GM10248 (cell line): ENCODE measurements at places on chromosomes 12 and 14.

DNA sequence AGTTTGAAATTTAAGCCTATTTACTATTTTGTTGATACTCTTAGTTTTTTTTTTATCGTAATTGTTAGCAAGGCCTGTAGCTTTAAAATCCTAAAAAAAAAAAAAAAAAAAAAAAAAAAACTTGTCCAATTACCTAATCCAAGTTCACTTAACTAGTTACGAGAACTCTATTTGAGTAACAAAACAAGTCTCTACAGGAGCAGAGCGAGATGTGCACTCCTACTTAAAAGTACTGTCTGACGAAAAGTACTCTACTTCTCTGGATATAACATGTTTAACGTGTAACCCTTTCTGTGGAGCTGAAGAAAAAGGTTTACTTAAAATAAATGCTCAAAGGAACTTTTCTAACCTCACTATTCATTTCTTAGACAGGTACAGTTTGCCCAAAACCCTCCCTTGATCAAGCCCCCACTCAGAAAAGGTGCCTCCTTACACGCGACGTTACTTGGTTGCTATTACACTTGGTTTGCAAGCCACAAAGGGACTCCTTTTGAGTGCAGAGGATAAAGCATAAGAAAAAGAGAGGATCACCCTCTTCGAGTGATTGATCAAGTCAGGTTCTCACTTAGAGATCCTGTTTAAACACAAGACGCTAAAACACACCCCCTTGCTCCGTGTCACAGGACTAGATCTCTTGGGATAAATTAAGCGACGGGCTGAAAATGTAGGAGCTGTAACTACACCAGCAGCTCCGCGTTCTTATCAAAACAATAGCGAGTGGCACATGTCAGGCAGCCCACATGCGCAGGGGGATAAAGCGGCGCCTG, 2.2 kb downstream of the BAZ1A start:
- DNase-seq = no peak

DNA sequence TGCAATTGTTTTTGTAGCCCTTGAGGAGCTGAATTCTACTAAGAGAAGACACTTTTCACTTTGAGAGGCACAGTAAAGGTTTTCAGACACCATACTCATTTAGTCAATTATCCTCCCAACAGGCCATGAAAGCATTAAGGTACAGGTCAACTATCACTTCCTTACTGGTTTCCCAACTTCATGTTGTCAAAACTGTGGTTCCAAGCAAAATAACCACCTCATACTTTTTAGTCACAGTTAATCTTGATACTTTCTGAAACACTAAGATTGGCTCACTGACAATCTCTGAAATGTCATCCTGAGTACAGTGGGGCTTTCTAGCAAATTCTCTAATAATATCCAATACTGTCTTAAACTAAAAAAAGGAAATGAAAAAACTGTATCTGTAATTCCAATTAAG, 71.7 kb downstream of the SLC2A13 start:
- DNase-seq = no peak

DNA sequence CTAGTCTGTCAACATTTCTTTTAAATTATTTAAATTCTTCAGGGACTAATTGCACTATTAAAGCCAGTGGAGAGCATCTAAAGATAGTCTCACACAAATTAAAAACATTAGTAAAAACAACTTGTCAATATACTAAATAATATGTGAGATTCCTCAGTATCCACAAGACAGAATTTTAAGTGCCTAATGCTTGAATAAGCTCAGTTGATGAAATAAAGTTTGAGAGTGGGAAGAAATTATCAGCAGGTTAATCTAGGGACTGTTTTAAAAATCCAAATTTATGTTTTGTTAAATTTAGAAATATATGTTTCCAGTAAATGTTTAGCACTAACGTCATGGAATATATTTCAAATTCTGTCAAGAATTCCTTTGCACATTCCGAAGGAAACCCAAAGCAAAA, 105.2 kb downstream of the SLC41A2 start:
- DNase-seq = no peak

DNA sequence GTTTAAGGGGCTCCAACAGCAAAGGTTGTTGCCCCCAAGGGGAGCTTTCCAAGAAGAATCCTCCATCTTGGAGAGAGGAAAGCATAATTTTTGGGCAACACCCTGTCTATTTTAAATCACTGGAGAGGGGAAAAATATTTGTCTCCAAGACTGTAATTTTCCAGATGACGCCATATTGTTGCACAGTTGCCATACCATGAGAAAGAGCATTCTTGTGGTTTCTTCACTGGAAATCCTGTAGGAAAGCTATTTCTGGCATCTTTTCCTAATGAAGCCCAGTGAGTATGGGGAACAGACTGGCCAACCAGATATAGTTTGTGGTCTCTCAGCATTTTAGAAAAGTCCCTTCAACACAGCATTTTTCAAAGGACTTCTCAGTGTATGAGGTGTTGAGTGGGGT, 88.1 kb upstream of the MANSC4 start:
- no peak for DNase-seq

DNA sequence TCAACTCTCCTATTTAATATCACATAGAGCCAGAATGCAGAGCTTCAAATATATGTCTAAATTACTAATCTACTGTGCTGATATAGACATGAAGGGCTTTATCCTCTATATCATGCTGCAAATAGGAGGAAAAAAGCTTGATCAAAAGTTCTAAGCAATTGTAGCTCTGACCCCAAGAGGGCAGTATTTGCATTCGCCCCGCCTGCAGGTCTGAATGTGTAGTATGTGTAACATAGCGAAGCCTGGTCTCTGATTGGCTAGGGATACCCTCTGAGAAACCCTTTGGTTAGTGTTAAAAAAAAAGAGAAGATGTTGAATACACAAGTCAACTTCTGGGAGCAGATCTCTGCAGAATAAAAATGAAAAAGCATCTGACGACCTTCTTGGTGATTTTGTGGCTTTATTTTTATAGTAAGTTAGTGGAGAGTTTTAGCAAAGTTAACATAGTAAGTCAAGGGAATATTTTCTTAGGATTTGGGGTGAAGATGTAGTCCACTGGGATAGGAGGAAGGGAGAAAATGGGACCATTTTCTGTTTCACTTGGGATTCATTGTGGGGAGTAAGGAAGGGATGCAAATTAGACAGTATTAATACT, 151.6 kb upstream of the OR4E1 start:
- peak; percentile 22 for DNase-seq

- no peak for DNase-seq
These were observed 309.3 kb downstream of the ITPR2 start for GRCh38 chr12:26523708-26524150.

- peak; percentile 24 for DNase-seq
These were observed 120.0 kb downstream of the DNAI7 start for GRCh38 chr12:25074954-25075353.

DNA sequence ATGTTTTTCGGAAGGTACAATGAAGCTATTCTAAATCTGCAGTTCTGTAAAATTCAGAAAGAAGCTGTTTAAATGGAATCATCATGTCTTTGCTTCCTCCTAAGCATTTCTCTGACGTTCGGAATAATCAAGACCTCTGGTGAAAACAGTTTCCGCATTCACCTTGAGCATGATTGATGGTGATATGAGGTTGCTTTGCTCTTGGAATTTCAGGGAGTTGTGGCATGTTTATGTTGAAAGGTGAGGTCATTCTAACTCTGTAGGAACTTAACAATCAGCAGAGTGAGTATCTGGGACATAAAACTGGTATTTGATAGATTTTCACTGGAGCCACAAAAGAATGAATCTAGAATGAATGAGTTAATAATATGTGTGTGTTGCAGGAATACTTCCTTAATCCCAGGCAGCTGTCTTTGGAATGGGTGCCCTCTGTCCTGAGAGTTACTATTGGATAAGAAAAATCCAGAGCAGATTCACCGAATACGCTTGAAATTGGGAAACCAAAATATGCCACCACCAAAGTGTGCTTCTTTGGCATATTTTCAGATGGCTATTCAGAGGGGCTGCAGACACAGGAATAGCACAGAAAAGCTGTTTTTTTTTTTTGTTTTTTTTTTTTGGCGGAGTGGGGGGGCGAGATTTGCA, 599.1 kb downstream of the CCER1 start:
- no peak for DNase-seq

DNA sequence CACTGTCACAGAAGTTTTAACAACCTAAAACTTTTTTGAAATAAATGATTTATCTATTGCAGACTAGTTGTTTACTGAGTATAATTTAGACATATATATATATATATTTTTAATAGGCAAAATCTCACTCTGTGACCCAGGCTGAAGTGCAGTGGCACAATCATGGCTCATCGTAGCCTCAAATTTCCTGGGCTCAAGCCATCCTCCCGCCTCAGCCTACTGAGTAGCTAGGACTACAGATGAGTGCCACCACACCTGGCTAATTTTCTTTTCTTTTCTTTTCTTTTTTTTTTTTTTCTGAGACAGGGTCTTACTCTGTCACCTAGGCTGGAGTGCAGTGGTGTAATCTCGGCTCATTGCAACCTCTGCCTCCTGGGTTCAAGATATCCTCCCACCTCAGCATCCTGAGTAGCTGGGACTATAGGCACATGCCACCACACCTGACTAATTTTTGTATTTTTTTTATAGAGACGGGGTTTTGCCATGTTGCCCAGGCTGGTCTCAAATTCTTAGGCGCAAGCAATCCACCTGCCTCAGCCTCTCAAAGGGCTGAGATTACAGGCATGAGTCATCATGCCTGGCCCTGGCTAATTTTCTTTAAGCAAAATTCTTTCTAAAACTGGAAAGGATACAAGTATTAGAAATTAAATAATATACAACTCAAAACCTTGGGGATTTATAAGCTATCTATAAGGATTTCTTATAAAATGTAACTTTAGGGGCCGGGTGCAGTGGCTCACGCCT, 23.1 kb downstream of the EEA1 start:
- no peak for DNase-seq

DNA sequence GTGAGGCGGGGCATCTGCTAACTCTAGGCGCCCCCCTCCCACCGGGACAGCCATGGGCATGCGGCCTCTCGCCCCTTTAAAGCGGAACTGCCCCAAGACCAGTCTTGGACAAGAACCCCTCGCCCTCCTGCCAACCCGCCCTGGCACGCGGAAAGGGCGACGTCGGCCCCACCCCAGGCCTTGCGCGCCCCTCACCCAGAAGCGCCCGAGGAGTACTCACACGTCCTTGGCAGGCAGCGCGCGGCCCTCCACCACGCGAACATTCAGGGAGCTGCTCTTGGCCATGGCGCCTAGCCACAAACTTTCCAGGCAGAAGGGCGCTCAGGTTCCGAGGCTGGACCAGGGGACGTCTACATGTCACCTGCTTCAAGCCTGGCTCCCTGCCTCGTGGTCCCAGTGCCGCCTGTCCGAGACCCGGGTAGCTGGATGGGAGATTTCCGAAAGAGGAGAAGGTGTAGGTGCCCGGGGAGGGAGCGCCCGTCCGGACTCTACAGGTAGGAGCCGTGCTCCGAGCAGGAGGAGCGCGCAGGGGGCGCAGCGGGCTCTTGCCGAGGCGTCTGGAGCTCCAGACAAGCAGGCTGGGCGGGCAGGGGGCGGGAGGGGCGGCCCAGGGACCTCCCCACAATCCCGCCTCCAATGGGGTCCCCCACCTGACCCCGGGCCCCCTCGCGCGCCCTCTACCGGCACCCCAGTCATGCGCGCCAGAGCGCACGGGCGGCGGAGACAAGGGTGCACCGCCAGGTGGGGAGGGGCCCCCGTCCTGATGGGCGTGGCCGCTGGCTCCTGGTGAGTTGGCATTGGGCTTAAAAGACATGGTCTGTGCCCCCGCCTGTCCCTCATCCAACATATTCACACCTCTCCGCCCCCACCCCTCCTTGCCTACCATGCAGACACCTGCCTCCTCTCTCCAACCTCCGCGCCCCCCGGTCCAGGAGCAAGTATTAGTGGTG, at the start of gene RASAL1:
Gene RASAL1, minus strand, starts transcription at position 584 of the 950 bp plus-strand sequence. Its CDS starts 299 bp downstream, at position 285.
- DNase-seq = peak; percentile 81

DNA sequence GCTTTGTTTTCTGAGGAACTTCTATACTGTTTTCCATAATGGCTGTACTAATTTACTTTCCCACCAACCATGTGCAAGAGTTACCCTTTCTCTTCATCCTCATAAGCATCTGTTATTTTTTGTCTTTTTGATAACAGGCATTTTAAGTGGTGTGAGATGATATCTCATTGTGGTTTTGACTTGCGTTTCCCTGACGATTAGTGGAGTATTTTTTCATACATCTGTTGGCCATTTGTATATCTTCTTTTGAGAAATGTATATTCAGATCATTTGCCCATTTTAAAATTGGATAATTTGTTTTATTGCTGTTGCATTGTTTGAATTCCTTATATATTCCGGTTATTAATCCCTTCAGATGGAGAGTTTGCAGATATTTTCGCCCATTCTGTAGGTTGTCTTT, 10.2 kb upstream of the HMGA2 start:
- no peak for DNase-seq

DNA sequence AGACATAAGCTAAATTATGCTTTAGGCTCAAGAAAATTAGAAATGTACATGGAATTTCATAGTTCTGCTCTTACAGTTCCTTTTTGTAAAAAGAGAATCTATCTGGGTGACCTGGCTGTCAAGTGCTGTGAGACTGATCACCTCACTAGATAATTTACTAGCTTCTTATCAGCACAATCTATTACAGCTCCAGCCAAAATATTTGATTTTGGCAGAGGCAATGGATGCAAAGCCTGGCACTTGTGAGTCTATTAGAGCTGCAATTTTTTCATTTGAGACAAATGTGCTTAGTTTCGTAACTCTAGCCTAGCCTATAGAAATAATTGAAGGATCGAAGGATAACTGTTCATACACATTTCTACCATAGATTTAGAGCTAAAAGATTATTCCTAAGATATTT, 927.5 kb downstream of the SLC6A15 start:
- no peak for DNase-seq

- DNase-seq = no peak
These were observed 498 bp downstream of the GMFB start for GRCh38 chr14:54488318-54488645.

GRCh38 chr12:108364879-108365278, 25.8 kb upstream of the CMKLR1 start:
- DNase-seq = no peak

GRCh38 chr14:92495027-92495426, 18.6 kb upstream of the RIN3 start:
- no peak for DNase-seq

- DNase-seq = no peak
These were observed 118.6 kb downstream of the SLC15A4 start for GRCh38 chr12:128705140-128705539.

- DNase-seq = no peak
These were observed 6.2 kb upstream of the GNPNAT1 start for GRCh38 chr14:52797653-52798052.

GRCh38 chr12:51838762-51839161, 9.8 kb downstream of the FIGNL2 start:
- no peak for DNase-seq

GRCh38 chr14:32512813-32513212, 183.7 kb downstream of the AKAP6 start:
- no peak for DNase-seq

GRCh38 chr12:31591380-31591901, 505 bp upstream of the DENND5B start:
- DNase-seq = peak; percentile 38

DNA sequence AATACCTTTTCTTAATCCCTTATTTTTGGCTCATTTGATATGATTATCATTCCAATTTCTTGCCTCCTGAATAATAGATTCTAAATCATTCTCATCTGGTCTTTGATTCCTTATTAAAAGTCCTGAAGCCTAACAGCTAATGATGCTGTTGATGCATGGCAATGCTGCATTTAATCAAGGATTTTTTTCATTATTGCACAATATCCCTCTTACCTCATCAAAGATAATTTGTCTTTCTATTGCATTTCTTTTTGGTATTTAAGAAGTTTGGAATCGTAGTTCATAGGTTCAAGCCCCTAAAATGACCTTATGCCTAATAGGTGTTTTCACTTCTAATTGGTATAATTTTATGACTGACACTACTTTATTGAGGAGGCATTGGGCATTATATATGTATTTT, 648.2 kb upstream of the STXBP6 start:
- no peak for DNase-seq
